ENCODE measurements at places on chromosomes 3 and 15.

DNA sequence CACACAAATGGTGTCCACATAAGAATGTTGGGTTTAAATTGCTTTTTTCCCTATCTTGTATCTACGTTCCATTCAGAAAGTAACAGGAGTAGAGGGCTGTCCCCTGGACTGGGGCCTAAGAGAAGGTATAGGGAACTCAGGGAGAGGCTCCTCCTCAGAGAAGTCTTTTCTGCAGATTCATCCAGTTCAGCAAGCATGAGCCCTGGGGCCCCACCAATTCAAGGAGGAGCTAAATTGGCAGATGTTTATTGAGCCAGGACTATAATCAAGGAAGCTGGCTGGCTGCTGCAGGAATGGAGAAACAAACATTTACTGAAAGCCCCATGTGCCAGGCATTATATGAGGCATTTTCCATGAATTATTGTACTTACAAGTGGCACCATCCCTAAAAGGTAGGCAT lies 22.1 kb upstream of the LARS2 start:
- DNase-seq = no peak

DNA sequence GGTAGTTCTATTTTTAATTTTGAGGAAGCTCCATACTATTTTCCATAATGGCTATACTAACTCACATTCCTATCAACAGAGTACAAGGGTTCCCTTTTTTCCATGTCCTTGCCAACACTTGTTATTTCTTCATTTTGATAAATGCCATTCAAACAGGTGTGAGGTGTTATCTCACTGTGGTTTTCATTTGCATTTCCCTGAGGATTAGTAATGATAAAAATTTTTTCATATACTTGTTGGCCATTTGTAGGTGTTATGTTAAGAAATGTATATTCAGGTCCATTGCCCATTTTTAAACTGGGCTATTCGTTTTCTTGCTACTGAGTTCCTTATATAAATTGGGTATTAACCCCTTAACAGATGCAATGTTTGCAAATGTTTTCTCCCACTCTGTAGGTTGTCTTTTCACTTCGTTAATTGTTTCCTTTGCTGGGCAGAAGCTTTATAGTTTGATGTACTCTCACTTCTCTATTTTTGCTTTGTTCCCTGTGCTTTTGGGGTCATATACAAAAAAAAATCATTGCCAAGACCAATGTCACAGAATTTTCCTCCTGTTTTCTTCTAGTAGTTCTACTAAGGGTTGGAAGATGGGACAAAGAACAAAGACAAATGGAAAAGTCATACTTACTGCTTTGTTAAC lies 11.0 kb upstream of the VPS39 start:
- no peak for DNase-seq

- no peak for DNase-seq
Measured at GRCh38 chr15:67025719-67026609, 39.4 kb upstream of the SMAD3 start.

DNA sequence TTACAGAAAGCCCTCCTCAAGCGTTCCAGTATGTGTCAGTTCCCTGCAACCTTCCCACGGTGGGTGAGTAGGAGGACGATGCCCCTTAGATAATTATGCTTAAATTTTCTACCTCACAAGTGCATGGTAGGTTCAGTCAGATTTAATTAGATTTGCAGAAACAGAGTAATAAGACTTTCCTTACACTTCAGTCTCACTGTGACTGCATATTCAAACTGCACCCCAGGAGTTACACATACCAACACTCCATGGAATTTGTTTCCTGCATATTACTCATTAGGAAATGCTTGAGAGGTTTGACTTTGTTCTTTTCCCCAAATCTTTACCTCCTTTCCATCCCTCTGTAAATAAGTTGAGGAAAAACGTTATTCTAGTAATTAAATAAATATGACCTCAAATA lies 108.8 kb downstream of the ARRDC4 start:
- no peak for DNase-seq

GRCh38 chr3:30344288-30344687 lies 262.1 kb upstream of the TGFBR2 start:
- DNase-seq = peak; percentile 52

- no peak for DNase-seq
Measured at GRCh38 chr3:52489453-52489852, 5.7 kb upstream of the STAB1 start.

DNA sequence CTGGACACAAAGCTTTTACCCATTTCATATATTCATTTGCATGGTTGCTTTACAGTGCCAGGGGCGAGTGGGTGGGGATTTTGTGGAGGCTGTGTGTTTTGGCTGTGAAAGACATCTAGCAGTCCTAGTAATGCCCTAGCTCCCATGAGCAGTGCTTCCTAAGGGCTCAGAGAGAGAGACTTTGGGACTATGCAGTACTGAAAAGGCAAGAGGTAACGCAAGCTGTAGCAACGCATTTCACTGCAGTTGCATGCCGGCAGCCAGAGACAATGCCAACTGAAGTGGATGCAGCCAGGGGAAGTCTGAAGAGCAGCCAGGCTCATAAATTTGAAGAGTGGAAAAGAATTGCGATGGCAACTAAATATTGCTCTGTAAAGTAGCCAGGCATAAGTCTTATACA lies 27.4 kb upstream of the ATP10A start:
- no peak for DNase-seq

DNA sequence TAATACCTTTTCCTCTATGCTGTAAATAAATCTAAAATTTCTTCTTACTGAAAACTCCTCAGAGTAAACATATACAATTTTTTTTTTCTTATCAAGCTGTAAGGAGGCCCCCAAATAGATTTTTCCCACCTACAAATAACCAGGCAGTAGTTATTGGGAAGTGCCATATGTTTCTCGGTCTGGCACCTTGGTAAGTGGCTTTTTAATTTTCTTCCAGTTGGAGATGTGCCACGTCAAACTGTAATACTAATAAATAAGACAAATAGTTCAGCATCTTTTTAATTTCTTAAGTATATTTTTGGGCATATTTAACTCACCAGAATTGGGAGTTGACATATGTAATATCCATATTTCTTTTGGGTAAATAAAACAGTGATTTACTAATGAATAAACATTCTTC lies 346.3 kb downstream of the DIPK2A start:
- DNase-seq = no peak

DNA sequence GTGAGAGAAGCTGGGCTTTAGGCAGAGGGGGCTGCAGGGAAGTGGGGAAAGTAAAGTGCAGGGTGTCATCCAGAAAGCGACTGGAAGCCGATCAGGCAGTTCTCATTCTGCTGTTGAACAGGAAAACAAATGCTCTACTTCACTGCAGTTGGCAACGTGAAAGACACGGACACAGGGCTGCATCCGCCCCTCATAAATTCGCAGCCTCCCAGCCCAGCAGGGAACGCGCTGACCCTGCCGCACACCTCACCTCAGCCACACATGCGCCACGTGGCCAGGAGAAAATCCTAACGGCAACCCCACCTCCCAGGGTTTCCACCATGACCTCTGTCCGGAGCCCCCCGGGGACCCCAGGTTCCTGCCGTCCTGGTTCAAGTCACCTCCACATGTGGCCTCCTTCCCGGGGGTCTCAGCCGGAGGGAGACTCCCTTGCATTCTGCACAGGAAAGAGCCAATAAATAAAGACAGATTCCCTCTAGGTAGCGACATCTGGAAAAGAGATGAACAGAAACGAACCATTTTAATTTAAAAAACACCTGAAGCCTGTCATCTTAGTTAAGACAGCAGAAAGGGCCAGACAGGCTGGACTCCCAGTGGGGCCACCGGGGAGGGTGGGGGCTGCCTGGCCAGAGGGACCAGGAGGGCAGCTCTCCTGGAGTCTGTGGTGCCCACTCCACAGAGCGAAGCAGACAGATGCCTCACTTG lies 118.7 kb downstream of the TMEM266 start:
- no peak for DNase-seq

GRCh38 chr3:96915445-96915844 lies 101.1 kb downstream of the EPHA6 start:
- DNase-seq = no peak

- DNase-seq = no peak
Measured at GRCh38 chr3:56368846-56369245, 99.4 kb downstream of the ERC2 start.
